ENCODE measurements at places on chromosomes 13 and 19.

- no peak for DNase-seq
Measured at GRCh38 chr19:277131-277530, 14.1 kb downstream of the PLPP2 start.

GRCh38 chr13:110114316-110114715, 192.6 kb downstream of the COL4A1 start:
- DNase-seq, result no peak

DNA sequence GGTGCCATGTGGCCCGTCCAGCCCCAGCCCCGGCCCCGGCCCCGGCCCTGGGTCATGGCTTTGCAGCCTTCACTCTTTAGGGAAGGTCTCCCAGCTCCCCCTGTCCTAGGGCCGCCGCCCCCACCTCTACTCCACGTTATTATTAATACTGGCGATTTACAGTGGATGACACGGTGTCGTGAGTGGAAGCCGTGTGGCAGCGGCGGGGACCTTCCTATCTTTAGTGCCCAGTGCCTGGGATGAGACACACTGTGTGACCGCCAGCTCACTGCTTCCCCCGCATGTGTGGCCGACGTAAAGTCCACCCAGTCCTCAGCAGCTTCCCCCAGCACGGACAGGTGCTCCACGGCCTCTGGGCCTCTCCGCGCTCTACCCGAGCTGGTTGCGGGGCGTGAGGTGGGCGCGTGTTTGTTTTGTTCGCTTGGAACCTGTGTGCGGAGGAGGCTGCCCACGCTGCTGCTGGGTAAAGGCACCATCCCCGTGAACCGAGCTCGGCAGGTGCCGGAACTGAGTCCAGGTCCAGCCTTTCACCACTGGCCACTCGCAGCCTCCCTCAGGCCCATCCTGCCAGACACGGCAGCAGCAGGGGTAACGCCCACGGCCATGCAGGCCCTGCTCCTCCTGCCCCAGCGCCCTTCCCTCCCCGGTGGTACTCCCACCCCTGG, 70.9 kb upstream of the MCF2L start:
- no peak for DNase-seq

- no peak for DNase-seq
Measured at GRCh38 chr13:98761126-98761985, 8.9 kb upstream of the SLC15A1 start.

GRCh38 chr13:85797311-85797710, 1.9 kb downstream of the SLITRK6 start:
- no peak for DNase-seq

GRCh38 chr13:34815526-34815925, 126.5 kb upstream of the NBEA start:
- DNase-seq, result no peak

- no peak for DNase-seq
Measured at GRCh38 chr19:14414926-14415690, 4.0 kb downstream of the DDX39A start.

DNA sequence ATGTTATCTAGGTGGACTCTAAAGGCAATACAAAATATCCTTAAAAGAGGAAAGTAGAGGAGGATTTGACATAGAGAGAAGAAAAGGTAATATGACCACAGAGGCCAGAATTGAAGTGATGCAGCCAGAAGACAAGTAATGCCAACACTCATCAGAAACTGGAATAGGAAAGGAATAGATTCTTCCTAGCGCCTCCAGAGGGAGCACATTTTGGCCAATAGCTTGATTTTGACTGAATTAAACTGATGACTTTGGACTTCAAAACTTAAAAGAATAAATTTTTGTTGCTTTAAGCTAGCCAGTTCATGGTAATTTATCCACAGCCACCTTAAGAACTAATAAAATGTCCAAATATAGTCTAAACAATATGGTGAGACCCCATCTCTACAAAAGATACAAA, 1921.9 kb downstream of the OLFM4 start:
- DNase-seq, result no peak

DNA sequence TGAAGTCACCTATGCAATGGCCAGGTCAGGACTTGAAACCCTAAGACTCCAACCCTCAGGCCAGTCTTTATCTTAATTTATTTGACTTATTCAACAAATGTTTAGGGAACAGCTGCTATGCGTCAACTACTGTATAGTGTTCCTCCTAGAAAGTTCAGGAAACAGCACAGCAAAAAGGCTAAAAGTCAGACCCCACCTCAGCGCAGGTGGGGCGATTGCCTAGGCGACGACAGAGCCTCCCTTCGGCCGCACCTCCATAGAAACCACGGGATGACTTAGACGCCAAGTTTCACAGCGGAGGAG, 502 bp downstream of the VRK3 start:
- no peak for DNase-seq

GRCh38 chr19:30471441-30471840, 99.3 kb downstream of the ZNF536 start:
- no peak for DNase-seq

DNA sequence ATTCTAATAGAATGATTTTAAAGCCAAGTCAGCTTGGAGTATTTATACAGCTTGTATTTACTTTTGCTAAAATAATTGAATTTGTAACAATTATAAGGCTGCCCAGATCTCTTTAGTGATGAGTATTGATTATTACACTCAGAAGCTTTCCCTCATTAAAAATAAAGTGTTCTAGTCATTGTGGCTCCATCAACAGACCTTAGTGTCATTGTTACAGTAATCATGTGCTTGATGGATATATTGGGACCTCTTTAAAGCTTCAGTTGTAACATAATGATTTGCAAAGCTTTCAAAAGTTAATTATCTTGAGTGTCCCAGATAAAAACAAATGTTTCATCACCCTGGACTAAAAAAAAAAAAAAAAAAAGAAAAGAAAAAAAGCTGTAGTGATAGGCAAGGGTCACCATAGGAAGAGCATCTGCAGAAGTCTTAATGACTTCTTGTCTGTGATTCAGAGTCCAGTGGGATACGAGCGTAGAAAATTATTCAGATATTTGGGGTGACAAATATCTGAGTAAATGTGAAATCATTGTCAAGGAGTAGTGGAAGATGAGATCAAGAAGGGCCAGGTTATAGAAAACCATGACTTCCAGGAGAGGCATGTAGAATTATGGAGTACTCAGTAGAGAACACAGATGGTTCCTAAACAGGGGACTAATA, 369.6 kb downstream of the DCT start:
- DNase-seq, result no peak

DNA sequence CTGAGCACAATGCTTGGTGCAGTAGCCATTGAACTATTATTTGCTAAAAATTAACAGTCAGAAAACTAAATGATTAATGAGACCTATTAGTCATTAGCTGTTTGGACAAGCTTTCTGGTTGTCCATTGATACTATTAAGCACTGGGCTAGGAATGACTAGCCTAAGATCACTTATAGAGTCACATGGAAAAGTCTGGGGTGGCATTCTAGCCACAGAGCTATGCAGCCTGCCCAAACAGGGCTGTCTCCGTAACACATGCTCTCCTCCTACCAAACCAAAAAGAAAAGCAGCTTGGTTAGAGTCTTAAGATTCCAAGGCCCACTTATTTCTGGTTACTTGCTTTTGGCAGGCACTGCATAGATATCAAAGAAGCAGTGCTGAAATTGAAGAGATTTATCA, 193.5 kb upstream of the NBEA start:
- DNase-seq, result no peak

GRCh38 chr13:112783135-112783977, 93.5 kb downstream of the ATP11A start:
- no peak for DNase-seq

DNA sequence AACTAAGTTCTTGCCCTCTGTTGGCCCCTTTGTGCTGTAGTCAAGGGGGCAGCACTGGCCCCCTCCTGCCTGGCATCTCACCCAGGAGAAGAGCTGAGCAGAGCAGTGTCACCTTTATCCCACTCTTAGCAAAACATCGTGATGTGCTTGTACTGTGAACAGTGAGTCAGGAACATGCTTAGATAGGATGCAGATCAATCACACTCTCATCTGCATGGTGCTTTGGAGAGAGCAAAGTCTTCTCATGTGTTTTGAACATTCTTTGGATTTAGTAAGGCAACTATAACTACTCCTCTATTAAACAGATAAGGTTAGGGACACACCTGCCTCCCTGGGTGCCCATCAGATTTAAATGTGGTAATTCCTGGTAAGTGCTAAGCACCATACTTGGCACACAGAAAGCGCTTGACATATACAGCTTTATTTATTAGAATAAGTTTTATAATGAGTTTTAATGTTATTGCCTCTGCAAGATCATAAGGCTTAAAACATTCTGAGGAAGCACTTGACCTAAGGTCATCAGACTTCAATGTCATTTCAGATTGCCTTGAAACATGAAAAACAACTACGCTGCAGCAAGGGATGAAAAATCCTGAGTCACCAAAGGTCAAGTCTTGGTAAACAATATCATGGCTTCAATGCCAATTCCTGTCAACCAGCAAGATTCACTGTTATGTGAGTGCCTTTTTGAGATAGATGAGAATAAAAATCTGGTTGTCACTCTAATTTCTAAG, 82.4 kb upstream of the IRS2 start:
- DNase-seq, result no peak

DNA sequence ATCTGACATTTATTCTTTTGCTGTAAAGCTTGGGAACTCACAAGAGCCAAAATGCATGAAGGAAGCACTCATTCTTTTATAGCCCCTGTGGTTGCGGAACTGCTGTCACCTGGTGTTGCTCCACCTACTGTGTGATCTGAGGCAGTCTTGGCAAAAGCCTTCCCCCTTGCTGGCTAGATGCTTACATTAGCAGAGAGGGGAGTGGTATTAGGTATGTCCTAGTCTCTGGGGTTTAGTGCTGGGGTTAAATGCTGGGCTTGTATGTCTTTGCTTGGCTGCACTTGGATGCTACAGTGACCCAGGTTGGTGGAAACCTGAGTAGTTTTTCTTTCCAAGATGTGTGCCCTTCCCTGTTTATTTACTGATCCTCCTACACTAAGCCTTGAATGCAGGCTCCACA, 99.3 kb downstream of the WDFY2 start:
- no peak for DNase-seq

DNA sequence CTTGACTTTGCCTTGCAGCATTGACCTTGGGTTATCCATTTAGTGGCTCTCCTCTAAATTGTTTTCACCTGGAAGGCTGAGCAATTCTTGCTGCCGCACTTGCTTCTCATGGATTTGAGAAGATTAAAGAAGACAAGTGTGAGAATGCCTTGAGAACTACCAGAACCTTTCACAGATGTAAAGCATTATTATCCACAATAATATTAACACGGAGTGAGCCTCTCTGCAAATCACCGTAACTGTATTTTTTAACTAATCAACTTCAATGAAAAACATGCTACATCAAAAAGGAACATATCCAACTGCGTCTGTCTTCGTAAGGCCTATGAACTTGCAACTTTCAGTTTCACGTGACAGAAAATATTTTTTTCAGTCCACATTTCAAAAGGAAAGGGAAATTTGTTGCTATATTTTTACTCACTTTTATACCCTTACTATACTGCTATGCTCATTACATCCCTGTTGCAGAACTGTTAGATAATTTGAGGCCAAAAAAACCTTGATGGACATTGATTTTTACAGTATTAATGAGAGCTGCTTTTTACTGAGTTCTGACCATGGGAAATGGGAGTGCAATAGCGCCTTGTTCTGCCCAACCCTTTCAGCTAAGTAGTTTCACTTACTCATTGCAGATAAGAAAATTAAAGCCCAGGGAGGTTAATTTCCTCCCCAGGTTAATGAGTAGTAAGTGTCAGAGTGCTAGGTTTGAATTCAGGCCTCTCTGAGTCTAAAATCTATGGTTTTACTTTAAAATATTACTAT, 93.8 kb upstream of the RAP2A start:
- no peak for DNase-seq
